ENCODE measurements at places on chromosomes 3 and 15.

DNA sequence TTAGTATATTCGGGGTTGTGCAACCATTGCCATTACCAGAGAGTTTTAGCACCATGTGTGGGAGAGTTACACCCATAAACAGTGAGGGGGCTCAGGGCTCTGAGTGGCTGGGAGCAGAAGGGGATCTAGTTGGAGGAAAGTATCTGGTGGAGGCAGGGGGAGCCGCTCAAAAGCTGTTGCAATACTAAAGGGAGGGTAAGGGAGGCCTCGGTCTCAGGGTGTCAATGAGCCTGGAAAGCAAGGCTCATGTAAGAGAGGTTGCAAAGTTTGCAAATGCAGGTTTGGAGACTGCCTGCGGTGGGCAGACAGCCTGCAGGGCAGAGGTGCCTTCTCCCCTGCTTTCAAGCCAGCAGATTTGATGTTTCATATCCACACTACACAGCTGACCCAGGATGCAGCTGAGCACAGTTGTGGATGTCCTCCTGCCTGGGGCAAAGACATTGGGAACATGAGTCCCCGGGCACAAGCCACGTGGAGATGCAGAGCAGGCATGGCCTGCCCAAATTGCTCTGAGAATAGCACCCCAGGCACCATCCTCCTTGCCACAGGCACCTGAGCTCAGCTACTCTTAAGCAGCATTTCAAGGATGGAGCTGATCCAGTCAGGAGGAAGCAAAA lies 181.4 kb downstream of the TLE3 start:
- no peaks in the 10 kb centered on the region for H3K27me3 ChIP-seq
- no peaks in the 10 kb centered on the region for H3K36me3 ChIP-seq
- no peak overlapping the region for H3K4me3 ChIP-seq
- H3K4me1 ChIP-seq, result no peaks in the 10 kb centered on the region
- H3K27ac ChIP-seq, result no peak overlapping the region

- no peaks in the 10 kb centered on the region for H3K36me3 ChIP-seq
- H3K4me3 ChIP-seq, result no peak overlapping the region
- no peak for DNase-seq
- no peaks in the 10 kb centered on the region for H3K27me3 ChIP-seq
These were observed 12.0 kb downstream of the RAB6B start for GRCh38 chr3:133883641-133884040.

DNA sequence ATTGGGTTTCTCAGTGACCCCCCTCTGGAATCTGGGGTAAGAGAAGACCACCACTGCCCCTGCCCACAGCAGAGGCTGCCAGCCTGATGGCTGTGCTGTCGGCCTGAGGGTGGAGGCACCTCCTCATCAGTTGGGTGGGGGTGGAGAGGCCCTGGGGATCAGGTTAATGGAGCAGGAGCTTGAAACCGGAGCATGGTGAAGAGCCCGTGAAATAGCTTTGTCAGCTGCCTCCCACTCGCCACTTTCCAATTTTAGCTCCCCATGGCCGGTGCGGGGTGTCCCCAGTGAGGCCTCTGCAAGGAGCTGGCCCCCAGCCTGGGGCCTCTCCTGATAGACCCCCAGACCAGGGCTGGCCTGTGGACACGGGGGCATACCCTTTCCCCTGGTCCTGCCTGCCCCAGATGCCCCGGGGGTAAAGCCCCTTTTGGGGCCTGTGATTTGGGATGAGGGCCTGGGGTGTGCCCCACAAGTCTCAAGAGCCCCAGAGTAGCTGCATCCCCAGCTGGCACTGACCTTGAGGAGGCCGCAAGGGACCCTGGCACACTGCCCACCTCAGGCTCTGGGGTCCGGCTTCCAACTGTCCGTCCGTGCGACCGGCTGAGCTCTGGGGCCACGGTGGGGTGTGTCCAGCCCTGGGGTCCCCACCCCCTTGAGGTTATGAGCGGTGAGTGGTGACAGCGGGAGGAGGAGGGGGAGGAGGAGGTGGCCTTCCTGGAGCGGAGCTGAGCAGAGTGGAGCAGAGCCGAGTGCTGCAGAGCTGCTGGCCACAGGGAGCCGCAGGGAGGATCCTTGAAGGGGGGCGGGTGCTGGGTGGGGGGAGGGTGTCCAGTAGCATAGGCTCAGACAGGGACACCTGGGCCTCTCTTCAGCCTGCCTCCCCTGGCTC lies at the start of gene HHATL:
TSS of gene HHATL (minus strand) at position 733 of the 886 bp plus-strand sequence. CDS start 1,972 bp downstream, outside the sequence.
- H3K27ac ChIP-seq, result no peak within 1 kb of the TSS
- H3K4me3 ChIP-seq, result no peak within 1 kb of the TSS

DNA sequence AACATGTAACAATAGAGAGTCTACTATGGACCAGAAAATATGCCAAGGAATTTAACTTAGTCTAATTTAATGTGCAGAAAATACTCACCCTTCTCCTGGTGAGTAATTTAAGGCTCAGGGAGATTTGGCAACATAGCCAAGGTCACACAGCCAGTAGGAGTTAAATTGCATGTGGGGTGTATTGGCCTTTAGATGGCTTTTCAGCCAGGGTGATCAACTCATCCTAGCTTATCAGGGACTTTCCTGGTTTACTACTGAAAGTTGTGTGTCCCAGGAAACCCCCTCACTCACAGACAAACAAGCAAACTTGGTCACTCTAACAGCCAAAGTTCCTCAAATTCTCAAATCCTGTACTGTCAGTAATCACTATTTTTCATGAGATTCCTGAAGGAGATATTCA lies 2.6 kb upstream of the SLC9A9 start:
- no peak for DNase-seq
- no peak overlapping the region for H3K4me3 ChIP-seq
- H3K27me3 ChIP-seq, result no peaks in the 10 kb centered on the region
- H3K4me1 ChIP-seq, result no peaks in the 10 kb centered on the region

DNA sequence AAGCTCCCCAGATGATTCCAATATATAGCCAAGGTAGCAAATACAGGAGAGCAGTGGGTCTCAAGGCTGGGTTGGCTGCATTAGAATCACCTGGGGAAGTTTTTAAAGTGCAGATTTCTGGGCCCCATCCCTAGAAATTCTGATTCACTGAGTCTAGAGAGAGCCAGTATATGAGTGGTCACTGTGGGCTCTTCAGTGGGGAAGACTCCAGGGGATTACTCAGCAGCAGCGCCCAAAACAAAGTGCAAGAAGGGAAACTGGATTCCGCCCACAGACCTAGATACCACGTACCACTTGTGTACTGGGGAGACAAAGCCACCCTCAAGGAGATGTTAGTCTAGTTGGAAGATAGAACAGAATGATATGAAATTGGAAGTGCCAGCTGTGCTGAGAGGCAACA lies 40.0 kb downstream of the NME9 start:
- DNase-seq, result no peak
- H3K27me3 ChIP-seq, result no peaks in the 10 kb centered on the region
- no peaks in the 10 kb centered on the region for H3K4me1 ChIP-seq
- H3K4me3 ChIP-seq, result no peak overlapping the region
- peaks cover 58% of the 10 kb centered on the region for H3K36me3 ChIP-seq

- no peak overlapping the region for H3K4me3 ChIP-seq
- DNase-seq, result no peak
- H3K27me3 ChIP-seq, result no peaks in the 10 kb centered on the region
- H3K4me1 ChIP-seq, result no peaks in the 10 kb centered on the region
These were observed 55.7 kb upstream of the ACP3 start for GRCh38 chr3:132261506-132261905.

DNA sequence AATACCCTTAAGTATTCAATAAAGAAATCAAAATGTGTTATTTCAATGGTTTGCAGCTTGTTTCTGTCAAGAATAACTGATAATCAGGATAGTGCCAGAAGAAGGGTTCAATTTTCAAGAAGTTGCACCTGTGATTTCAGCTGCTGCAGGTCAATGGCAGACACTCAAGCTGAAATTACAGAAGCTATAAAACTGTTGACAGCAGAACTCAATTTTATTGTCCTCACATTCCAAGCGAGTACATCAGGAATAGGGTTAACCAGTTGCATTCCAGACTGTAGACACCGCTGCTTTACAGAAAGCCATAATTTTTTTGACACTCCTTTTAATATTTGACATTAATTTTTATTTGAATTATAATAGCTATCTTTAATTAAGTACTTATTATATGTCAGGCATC lies 364.1 kb downstream of the CGGBP1 start:
- no peaks in the 10 kb centered on the region for H3K36me3 ChIP-seq
- no peak overlapping the region for H3K27ac ChIP-seq
- H3K4me3 ChIP-seq, result no peak overlapping the region
- no peaks in the 10 kb centered on the region for H3K4me1 ChIP-seq
- DNase-seq, result no peak

- H3K27ac ChIP-seq, result no peak overlapping the region
- H3K36me3 ChIP-seq, result no peaks in the 10 kb centered on the region
- no peak for DNase-seq
- H3K4me1 ChIP-seq, result no peaks in the 10 kb centered on the region
These were observed 661.2 kb upstream of the BCHE start for GRCh38 chr3:166498446-166498845.

Measured in ascending aorta (tissue), 2 donors.